ENCODE measurements at places on chromosomes 2 and 18.

DNA sequence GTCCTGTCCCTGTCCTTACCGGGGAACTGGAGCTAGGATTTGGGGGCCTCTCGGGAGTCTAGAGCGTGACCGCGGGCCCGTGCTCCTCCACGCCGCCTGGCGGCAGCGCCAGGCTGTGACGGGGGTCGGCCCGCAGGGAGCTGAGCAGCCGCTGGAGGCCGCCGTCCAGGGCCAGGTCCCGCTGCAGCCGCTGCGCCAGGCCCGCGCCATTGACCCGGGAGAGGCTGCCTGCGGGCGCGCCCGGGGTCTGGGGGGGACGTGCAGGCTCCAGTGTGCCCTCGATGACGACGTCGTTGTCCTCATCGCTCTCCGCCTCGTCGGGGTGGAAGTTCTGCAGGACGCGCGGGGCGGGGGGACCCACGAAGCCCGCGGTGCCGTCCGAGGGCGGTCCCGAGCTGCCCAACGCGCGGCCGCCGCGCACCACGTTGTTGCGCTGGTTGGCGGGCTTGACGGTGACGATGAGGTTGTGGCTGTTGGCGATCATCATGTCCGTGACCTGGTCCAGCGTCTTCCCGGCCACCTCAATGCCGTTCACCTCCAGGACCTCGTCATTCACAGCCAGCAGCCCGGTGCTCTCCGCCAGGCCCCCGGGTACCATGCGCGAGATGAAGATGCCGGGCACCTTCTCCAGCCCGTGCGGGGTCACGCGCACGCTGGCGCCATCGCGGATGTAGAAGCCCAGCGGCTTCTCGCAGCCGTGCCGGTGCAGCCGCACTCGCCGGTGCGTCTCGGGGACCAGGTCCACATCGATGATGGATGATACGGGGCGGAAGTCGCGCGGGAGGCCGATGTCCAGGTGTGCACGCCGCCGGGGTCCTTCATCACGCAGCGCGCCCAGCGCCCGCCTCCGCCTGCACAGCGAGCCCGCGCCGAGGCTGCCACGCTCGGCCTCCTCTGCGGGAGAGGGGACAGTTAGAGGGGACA, 50.9 kb downstream of the ADNP2 start:
- peak; percentile 20 for DNase-seq

GRCh38 chr2:20615068-20615465, 35.8 kb downstream of the HS1BP3 start:
- DNase-seq, result no peak

- no peak for DNase-seq
These were observed 91.9 kb upstream of the GPC1 start for GRCh38 chr2:240343548-240343947.

GRCh38 chr2:177666408-177666807, 273.8 kb downstream of the AGPS start:
- no peak for DNase-seq

DNA sequence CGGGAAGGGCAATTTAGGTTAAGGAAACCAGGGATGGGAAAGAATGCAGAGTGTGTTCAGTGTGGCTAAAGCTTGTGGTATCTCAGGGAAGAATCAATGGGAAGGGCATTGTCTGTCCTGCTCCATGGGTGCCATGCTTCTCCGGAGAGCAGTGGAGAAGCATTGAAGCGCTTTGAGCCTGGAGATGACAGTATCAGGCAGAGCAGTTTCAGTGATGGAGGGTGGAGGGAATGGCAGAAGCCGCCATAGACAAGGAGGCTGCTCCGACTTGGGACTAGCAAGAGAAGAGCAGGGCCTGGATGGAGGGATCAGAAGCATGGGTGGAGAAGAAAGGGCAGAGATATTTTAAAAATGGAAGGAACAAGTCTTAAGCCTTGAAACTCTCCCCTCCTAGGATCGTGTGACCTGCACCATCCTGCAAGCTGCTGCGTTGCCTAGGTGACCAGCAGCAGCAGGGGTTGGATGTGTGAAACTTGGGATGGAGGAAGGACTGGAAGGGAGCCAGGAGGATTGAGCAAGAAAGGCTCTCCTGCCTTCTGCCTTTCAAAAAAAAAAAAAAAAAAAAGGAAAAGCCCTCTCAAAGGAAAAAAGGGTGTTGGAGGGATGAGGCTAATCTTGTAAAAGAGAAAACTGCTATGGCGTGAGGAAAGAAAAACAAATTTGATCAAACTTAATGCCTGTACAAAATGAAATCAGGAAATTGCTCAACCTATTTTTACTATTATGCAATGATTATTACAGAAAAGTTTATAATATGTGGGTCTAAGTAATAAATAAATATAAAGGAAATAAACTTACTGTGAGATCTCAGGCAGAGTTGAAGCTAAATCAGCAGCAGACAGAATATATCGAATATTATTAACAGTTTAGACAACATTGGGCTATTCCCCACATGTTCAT, 493.8 kb upstream of the NRP2 start:
- DNase-seq, result no peak

DNA sequence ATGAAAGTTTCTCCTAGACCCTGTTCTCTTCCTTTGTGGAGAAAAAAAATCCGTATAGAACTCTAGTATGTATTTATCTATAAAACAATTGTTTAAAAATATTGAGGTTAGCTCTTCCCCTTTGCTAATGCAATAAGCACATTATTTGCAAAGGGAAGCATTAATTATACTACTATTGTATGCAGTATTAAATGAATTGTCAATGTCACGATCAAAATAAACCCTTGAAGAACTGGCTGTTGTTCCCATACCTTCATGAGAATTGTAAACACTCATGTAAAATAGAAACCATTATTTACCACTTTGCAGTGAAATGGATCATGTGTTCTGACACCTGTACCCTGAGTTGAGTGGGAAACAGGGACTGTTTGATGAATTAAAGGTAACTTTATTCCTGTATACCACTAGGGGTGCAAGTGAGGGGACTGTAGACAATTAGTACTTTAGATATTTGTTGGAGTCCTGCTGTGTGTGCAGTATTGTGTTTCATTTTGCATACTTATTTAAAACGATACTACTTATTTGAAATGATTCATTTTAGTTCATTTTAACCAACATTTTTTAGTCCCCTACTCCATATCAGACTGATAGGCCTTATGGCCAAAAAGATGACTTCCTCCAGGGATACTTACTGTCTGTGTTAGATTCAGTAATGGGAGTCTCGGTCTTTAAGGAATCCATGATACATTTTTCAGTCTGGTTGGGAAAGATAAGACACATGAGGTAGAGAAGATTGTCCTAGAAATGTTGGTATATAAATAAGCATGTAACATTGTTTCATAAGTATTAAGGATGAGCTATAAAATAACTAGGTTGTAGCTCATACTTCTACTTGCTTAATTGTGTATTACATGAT, 7.9 kb downstream of the PKP4 start:
- no peak for DNase-seq

DNA sequence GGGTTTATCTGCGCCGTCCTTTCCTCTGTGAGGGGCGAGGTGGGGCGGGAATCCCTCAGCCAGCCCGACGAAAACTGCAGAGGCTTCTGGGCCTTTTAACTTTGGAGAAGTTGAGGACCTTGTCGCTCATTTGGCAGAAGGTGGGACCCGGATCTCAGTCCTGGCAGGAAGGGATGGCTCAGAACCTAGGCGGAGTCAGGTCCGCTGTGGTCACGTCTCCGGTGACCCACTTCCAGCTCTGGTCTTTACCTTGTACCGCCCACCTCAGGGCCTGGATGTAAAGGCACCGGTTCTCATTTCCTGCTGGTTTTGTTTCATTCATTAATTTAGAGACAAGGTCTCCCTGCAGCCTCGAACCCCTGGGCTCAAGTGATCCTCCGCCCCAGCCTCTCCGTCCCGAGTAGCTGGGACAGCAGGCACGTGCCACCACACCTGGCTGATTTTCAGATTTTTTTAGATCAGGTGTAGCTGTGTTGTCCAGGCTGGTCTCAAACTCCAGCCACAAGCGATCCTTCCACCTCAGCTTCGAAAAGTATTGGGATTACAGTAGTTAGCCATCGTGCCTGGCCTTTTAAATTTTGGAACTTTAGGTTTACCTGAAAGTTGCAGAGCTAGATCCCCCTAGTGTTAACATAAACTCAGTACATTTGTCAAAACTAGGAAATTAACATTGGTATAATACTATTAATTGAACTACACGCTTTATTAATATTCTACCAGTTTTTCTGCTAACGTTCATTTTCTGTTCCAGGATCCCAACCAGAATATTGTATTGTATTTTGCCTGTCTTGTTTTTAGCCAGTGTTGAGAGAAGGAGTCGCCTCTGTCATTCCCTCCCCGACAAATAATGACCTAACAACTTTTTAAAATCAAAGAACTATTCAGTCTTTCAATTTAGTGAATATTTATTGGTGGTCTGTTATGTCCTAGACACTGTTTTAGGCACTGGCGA, 852 bp downstream of the POLI start:
- DNase-seq, result peak; percentile 38

DNA sequence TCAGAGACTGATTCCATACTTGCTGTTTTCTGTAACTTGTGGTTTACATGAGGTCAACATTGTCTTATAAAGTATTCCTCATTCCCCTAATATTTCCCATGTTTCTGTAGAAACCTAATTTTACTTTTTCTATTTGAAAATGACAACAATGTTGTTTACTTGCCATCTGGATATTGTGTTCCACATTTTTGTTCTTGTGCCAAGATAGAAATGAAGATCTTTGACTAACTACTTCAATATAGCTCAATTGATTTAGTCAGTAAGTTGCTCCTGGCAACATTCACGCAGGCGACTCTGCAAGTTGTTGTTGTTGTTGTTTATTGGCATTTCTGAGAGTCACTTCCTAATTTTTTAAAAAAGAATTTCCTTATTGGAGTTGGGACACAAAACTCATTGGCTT, 69.5 kb downstream of the CAVIN2 start:
- no peak for DNase-seq

- no peak for DNase-seq
These were observed 494 bp upstream of the RBM45 start for GRCh38 chr2:178111743-178112142.

DNA sequence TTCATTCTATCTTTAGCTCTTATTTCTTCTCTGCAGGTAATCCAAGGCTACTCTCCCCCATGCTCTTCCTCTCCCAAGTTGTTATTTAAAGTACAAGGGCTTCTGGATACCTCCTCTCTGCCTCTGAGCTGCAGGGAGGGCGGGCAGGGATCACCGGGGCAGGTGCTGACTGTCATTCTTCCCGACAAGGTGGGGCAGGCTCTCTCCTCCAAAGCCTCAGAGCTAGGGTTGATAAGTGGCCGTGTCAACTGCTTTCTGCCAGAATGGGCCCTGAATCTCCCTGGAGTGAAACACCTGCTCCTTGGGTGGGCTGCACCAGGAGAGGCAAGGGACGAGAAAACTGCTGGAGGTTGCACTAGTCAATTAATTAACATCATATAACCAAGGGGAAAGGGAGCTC, 250.3 kb downstream of the SLC4A3 start:
- no peak for DNase-seq
